ENCODE measurements at places on chromosomes 6 and 20.
A peak's percentile ranks its signal among the peaks of the same experiment; 100 is the strongest.

GRCh38 chr20:56748476-56749377 is 119.6 kb downstream of the TFAP2C start:
- no peak for DNase-seq

- DNase-seq = no peak
These were observed 22.4 kb upstream of the TGM2 start for GRCh38 chr20:38187517-38187916.

GRCh38 chr6:161418463-161418945 is 144.6 kb upstream of the AGPAT4 start:
- DNase-seq = no peak

DNA sequence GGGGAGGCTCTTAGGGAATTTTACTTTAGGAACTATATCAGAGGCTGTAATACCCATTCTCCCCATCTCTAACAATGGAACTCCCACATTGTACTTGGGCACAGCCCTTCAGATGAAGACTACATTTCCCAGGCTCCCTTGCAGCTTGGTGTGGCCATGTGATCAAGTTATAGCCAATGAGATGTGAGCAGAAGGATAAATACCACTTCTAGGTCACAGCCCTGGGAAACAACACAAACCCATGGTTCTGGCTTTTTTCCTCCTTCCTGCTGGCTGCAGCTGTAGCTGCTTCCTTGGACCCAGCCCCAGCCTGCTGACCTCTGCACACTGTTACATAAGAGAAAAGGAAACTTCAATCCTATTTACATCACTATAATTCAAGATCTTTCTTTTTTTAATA is 445.9 kb upstream of the JARID2 start:
- no peak for DNase-seq

DNA sequence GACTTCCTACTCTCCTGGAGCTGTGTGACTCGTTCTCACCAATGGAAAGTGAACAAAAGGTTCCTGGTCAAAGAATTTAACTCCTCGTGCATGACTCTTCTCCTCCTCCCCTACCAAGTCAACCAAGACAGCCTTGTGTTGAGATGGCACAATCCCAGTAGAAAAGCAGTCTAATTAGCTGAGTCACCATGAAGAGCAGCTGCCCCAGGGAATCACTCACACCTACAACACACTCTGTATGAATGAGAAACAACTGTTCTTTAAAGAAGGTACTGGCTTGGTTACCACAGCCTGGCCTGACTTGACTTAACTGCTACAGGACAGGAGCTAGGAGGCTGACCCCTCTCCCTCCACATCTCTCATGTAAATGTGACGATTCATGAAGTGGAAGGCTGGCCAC is 2.9 kb upstream of the HLA-DOB start:
- no peak for DNase-seq

DNA sequence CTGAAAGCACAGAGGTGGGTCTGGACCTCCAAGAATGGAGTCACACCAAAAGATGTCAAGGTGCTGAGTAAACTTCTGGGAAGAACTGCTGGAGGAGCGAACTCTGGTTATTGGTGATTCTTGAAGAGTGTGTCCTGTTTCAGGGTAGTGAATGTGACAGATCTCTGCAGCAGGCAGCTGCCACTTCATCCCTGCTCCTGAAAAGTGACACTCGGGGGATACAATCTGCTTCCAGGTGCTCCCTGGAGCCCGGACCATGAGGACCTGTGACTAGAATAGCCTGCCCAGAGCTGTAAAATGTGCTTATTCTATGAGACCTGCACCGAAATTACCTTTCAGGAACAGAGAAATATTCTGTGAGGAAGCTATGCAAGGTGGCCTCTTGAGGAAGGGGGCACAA is 191.1 kb downstream of the FOXC1 start:
- no peak for DNase-seq

GRCh38 chr6:49606721-49607390 is 29.8 kb downstream of the RHAG start:
- no peak for DNase-seq

- no peak for DNase-seq
These were observed 10.7 kb upstream of the TCFL5 start for GRCh38 chr20:62872184-62872847.

GRCh38 chr20:7977709-7978108 is 37.5 kb upstream of the HAO1 start:
- no peak for DNase-seq

DNA sequence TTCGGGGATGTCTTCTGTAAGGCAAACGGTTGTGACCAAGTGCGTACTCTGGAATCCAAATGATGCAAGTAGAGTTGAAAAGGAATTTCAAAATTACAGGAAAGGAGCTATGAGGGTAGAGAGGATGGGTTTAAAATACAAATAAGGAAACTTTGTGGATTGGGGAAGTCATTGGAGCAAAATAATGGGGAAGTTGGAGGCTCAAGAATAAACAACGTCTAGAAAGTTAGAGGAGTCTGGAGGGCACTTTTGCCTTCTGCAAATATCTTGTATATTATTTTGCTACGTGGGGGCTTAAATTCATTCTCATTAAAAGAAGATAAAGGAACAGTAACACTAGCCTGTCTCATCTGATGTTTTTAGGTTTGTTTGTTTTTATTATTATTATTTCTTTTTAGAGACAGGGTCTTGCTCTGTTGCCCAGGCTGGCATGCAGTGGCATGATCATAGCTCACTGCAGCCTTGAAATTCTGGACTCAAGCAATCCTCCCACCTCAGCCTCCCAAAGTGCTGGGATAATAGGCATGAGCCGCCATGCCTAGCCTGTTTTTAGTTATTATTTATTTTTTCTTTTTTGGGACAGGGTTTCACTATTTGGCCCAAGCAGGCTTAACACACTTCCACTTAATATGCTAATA is 55.0 kb upstream of the TNFAIP3 start:
- DNase-seq = no peak

GRCh38 chr6:6969761-6970223 is 138.0 kb upstream of the RREB1 start:
- no peak for DNase-seq

DNA sequence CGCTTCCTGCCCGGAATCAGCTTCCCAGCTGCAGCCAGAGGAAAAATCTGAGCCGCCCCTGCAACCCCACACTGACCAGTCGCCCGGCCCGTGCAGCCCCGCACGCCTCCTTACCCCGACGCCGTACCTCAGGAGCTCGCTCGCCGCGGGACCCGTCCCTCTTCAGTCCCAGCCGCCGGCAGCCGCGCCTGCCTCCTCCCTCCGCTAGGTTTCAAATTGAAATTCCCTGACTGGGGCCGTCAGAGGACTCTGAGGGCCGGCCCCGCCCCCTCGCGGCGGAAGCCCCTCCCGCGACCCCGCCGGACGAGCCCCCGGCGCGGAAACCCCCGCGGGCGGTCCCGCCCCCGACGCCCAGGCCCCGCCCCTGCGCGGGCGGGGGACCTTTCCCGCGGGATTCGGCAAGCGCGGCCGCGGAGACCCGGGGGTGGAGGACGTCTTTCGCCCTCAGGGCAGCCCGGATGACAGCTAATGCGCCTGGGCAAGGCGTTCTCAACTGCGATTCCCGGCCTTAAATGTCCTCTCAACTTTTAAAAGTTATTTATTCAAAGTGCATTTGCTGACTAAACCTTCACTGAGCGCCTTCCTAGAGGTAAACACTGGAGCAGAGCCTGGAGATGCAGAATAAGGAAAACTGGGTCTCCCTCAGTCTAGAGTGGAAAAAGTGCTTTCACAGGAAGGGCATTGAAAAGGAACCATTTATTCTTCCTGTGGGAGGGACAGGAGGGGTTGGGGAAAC is at the start of gene EPB41L2:
Gene EPB41L2 (minus strand): TSS at position 218 of the 736 bp plus-strand sequence. CDS start 106,760 bp downstream, outside the sequence.
- peak; percentile 70 for DNase-seq

- no peak for DNase-seq
These were observed 108.5 kb downstream of the MAP3K4 start for GRCh38 chr6:161100072-161100471.

DNA sequence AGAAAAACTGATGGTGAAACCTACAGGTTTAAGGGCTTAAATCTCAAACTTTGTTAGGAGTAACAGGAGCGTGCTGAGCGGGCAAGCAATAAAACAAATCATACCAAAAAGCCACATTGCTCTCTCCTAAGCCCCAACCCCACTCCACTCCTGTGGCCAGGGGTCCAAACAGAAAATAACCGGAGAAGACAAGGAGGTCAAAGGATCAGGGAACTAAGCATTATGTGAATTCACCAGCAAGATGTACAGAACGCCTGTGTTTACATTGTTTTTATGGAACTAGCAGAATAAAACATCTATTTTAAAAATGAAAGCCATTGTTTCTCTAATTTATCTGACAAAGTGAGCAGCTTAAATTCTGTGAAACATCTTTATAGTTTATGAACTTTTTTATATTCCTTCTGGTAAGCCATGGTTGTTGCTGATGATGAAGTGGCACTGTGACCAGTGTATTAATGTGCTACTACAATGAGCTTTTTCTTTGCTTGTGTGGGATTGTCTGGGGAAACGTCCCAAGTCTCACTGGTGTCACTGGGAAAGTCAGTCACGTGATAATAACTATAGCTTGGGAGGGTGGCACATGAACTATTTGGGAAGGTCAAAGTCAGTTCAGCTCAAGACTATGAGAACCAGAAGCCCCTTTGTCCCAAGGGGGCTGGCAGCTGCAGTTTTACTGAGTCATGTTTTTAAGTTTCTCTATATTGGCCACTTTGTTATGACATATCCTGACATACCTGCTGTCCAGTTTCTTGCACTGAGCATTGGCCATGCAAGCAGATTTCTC is 9.8 kb downstream of the FAM210B start:
- no peak for DNase-seq

GRCh38 chr6:118523216-118523615 is 24.9 kb upstream of the PLN start:
- no peak for DNase-seq

GRCh38 chr6:157203764-157204163 is 119.6 kb downstream of the TMEM242 start:
- DNase-seq = no peak

GRCh38 chr6:741410-742339 is 48.7 kb upstream of the EXOC2 start:
- DNase-seq = no peak

- DNase-seq = no peak
These were observed 429.7 kb downstream of the EPHA7 start for GRCh38 chr6:92989656-92990055.

- DNase-seq = no peak
These were observed 265.0 kb upstream of the TAB2 start for GRCh38 chr6:149052350-149053106.

- DNase-seq = no peak
These were observed 88.3 kb downstream of the SASH1 start for GRCh38 chr6:148430897-148431296.

GRCh38 chr6:27562027-27562410 is 89.1 kb upstream of the ZNF184 start:
- no peak for DNase-seq

GRCh38 chr6:107083921-107084320 is 31.4 kb downstream of the BEND3 start:
- no peak for DNase-seq

GRCh38 chr6:446418-447366 is 55.1 kb downstream of the IRF4 start:
- peak; percentile 76 for DNase-seq

- no peak for DNase-seq
These were observed 209.0 kb upstream of the NT5E start for GRCh38 chr6:85240787-85241385.

- DNase-seq = no peak
These were observed 27.9 kb downstream of the FIG4 start for GRCh38 chr6:109718991-109719390.

DNA sequence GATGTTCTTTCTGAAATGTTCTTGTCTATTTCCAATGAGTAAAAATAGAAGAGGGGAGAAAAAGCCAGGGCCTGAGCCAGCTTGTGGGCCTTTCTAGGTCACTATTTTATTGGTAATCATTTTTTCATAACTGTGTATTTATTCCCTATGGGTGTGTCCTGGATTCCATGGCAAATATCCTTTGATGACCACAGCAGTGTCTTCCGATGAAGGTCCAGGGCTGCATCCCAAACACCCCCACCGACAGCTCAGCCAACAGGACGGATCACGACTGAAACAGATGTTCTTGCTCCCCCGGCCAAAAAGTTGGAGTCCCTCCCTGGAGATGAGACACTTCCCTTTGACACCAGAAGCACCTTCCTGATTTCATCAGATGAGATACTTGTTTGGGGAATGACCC is 105.4 kb upstream of the PLEKHG1 start:
- no peak for DNase-seq

- DNase-seq = no peak
These were observed 450.0 kb downstream of the PTPRT start for GRCh38 chr20:42739683-42740082.

- DNase-seq = no peak
These were observed 16.4 kb downstream of the TRMT6 start for GRCh38 chr20:5933802-5934436.

- DNase-seq = no peak
These were observed 42.4 kb downstream of the TXLNB start for GRCh38 chr6:139249395-139249794.

DNA sequence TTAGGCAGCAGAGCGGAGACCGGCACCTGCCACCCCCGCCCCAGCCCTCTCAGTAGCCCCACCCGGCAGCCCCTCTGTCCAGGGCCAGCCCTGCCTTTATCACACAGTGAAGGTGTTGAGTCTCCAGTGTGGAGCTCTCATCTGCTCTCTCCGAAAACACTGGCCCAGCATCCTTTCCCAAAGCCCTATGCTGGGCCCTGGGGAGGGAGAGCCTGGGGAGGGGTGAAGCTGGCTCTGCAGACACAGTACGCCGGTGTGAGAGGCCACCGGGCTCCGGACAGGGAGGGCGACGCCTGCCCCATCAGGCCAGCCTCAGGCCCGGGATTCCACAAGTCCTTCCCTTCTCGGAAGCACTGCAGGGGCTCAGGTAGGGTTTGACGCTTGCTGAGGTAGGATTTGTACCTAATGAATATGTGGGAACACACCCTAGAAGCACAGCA is 186.9 kb downstream of the ERMARD start:
- no peak for DNase-seq

DNA sequence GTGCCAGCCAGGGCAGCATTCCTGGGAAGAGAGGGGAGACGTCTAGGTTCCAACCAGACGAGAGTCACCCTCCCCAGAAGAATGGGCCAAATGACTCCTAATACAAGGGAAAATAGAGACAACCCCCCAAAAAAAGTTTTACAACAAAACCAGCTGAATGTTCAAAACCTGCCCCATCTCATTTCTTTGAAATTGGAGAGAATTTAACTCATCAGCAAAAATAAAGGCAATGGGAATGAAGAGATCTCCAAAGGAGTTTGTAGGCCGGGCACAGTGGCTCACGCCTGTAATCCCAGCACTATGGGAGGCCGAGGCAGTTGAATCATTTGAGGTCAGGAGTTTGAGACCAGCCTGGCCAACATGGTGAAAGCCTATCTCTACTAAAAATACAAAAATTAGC is 9.7 kb upstream of the EMILIN3 start:
- DNase-seq = no peak

GRCh38 chr6:70369332-70369950 is 43.9 kb upstream of the FAM135A start:
- peak; percentile 22 for DNase-seq

DNA sequence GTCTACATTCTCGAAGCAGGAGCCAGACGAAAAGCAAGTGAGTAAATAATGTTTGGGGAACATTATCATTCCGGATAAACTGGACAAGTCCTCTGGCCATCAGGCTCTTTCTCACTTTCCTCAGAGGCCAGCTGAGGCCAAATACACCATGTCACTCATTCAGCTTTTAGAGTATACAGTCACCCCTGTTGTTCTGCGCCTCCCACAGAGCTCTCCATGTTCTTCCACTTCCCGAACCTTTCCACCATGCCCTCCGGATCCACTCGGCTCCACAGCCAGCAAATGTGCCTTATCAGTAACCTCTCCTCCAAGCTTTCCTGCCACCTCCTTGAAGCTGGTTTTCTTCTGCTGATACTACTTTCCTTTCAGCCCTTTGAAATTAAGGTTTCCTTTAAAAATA is 31.7 kb downstream of the LATS1 start:
- DNase-seq = no peak

Measured in stimulated activated CD8-positive, alpha-beta memory T cell treated with anti-CD3 and anti-CD28 coated beads, Interleukin-4, amount 100 ng/mL, for 4 hours (primary cell).